Panc1 (cell line): ENCODE measurements at places on chromosomes 12 and 14.

- DNase-seq, result no peak
Observed at GRCh38 chr14:77088645-77089044, 9.4 kb upstream of the CIPC start.

- no peak for DNase-seq
Observed at GRCh38 chr14:100376751-100377171, 53.6 kb downstream of the SLC25A47 start.

DNA sequence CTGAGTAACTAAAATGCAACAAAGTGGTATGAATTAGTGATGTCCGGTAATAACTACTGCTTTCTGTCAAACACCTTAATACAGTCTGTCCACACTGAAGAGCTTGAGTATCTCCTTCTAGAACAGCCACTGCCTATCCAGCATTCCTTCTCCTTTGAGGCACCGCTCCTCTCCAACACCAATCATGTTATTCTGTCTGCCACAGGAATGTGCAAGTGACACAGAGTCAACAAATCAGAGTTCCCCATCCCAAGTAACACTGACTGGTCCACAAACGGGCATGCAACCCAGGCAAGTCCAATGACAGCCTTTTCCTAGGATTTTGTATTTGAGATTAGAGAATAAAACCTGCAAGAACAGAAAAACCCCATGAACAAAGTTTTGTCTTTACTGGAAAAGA is 3.8 kb downstream of the GXYLT1 start:
- DNase-seq, result no peak

DNA sequence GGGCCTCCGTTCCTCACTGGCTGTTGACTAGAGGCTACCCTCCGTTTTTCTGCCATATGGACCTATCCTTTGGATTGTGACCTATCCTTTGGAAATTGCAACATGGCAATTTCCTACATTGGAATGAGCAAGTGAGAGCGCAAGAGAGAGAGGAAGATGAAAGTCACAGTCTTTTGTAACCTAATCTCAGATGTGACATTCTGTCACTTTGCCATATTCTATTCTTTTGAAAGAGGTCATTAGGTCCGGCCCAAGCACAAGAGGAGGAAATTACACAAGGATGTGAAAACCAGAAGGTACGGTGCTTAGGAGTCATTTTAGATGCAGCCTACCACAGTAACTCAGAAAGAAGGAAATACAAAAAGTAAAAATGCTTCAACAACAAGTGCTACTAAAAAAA is 47.3 kb upstream of the SRP54 start:
- no peak for DNase-seq

DNA sequence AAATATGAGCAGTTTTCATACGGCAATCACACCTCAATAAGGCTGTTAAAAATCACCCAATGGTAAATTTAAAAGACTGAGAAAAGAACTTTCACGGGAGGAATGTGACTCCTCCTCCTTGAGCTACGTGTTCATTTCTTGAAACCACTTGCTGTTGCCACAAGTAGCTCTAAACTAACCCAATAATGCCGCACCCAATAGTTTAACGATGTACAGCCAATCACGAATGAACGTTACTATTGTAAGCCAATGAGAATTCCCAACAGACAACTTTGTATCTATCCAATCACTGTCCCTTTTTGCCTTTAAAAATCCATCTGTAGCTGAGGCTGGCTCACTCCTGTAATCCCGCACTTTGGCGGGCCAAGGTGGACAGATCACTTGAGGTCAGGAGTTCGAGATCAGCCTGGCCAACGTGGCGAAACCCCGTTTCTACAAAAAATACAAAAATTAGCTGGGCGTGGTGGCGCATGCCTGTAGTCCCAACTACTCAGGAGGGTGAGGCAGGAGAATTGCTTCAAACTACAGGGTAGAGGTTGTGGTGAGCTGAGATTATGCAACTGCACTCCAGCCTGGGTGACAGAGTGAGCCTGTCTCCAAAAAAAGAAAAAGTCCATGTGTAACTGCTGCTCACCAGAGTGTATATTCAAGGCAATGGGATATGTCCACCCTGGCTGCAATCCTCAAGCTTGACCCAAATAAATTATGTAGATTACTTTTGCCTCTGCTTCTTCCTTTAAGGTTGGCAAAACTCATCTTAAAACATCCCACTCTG is 24.4 kb upstream of the BTBD6 start:
- DNase-seq, result no peak

DNA sequence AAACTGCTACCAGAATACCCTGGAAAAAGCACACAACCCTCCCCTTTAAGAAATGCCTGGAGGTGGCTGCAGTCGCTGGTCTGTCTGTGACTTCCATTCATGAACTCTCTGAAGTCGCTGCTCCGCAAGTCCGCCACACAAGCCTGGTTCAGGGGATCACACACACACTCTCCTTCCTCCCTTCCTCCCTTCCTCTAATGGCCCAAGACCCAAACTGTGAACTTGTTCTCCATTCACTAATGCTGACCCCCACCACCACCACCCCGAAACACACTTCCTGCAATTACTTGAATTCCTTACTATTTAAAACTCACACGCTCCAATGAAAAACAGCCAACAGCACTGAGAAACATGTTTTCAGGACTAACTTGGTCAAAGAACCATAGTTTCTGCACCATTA is 1.0 kb upstream of the LMO3 start:
- no peak for DNase-seq

- no peak for DNase-seq
Observed at GRCh38 chr14:79638672-79639266, 572.5 kb downstream of the DIO2 start.

DNA sequence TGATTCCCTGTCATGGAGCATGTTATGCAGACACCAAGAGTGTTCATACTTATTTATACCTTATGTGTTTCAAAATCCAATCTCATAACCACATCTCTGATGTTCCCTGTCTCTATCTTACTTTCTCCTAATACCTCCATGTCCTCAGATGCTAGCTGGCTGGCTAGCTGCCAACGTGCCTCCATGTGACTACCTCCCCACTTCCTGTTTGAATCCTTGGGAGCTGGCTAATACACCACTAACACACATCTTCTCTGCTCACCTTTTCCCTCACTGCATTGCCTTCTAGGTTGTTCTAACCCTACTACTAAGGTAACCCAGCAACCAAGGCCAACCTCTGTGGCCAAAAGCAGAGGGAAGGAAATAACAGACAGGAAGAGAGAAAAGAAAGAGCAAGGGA is 27.3 kb downstream of the TTC5 start:
- no peak for DNase-seq

DNA sequence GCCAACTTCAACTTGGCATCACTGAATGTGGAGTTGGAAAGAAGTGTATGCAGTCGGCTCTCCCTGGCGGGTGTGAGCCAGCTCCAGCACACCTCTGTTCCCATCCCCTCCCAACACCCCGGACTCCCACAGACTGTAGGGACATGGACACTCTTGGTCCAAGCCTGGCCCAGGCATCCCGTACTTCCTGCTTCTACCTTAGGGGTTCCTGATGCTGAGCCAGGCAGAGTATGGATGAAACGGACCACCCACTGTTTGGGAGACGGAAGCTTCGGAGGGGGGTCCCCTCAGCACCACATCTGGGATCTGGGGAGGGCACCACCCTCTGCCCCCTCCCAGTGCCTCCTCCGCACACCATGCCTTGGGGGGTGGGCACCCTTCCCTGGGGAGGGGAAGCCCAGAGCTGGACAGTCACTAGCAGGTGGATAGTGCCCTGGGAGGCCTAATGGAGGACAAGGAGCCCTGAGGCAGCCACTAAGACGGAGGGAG is 62.0 kb downstream of the LGMN start:
- DNase-seq, result no peak

DNA sequence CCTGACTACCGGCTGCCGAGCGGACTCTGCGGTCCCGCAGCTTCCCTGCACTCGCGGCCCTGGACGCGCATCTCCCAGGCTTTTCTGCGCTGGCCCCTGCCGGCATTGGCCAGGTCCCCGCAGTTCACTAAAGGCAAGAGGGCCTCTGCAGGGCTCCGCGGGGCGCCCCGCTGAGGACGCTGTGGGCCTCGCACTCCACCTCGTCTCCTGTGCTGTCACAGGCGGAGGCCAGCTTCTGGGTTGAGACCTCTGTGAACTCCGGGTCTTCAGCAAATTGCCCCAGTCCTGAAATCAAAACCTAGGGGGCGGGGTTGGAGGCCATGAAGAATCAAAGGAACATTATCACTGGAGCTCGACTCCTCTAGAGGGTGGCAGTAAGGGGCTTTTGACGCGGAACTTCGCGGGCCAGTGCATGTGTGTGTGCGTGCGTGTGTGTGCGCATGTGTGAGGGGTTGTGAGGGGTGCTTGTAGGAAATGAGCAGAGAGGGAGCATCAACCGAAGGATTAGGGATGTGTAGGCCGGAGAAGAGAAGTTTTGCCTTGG is 68.5 kb upstream of the CAPRIN2 start:
- DNase-seq, result no peak

DNA sequence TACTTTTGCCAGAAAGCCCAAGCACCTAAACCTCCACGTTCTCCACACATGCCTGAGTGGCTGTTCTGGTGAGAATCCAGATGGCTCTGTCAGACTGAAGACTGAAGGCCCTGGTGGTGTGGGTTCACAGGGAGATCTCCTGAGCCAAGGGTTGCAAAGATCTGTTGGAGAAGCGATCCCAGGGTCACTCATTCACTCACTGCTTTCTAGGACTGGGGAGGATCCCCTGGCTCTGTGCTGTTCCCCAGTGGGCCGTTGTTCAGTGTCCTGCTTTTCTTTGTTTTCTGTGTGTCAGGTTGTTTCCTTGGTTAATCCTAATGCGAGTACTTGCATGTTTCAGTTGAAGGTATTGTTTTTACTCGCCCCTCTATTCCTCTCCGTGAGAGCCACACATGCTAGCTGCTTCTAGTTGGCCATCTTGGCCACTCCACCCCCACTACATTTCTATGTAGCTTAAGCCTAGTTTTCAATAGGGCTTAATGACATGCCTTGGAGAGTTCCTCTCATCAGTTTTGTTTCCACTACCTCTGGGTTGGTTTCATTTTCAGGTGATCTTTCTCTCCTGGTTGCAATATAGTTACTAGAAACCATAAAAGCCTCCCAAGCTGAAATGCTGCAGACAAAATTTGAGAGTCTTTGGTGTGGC is 144.5 kb upstream of the SLC38A2 start:
- DNase-seq, result no peak

GRCh38 chr12:31323391-31324115 is 2.4 kb downstream of the SINHCAF start:
- DNase-seq, result no peak

GRCh38 chr12:70448371-70448770 is 82.3 kb downstream of the KCNMB4 start:
- DNase-seq, result no peak

DNA sequence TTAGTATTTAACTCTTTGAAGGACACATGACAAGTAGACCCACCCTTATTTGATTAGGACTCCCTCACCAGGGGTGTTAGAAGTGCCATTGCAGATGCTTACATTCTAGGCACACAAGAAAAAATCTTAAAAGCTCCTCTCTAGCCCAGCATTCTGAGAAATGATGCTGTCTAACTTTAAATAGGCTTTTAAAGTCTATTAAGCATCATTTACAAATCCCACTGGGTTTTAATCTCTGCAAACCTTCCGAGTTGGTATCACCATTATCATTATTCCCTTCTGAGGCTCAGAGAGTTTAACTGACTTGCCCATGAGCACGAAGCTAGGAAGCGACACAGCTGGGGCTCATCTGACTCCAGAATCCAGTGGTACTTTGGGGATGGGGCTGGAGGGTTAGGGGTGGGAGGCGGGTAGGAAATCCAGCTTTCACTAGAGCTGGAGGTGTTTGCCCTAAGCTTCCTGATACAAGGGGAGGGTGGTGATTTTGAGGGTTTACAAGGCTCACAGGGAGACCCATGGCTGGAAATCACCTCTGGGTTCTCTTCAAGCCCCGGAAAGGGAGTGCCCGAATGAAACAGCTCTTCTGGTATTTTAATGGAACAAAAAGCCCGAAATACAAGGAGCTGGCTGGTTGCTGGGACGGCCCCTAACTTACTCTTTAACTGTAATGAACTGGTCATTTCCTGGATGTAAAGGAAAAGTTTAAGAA is 109.2 kb upstream of the FUT8 start:
- DNase-seq, result no peak

GRCh38 chr14:76306131-76306530 is 69.8 kb upstream of the ESRRB start:
- no peak for DNase-seq

- no peak for DNase-seq
Observed at GRCh38 chr12:47214771-47215170, 135.0 kb upstream of the AMIGO2 start.

GRCh38 chr12:30794591-30795409 is 40.0 kb upstream of the CAPRIN2 start:
- peak; percentile 96 for DNase-seq

DNA sequence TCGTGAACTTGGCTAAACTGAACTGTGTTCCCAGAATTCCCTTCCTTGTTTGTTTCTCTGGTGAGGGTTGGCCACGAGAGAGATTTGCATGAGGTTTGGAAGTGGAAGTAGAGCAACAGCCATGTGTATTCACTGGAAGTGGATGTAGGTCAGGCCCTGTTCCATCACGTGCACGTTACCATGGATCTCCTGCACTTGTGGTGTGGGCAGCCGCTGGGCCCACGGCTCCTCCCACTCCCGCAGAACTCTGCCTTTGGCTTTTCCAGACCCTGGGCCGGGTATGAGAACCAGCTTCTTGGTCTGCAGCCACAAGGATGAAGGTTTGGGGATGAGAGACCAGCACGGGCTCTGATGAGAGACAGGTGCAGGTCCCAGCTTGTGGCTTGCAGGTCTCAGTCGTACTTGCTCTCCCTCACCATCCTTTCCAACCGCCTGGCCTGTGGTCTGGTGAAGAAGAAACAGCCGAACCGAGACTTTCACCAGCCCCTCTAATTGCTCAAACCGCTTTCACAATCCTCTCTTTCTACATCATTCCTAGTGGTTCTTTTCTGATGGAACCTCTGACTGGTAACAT is 94.9 kb downstream of the DUSP16 start:
- DNase-seq, result no peak

GRCh38 chr14:97924922-97925613 is 1127.9 kb downstream of the VRK1 start:
- DNase-seq, result no peak

GRCh38 chr14:103008768-103009357 is 48.5 kb downstream of the CDC42BPB start:
- no peak for DNase-seq

DNA sequence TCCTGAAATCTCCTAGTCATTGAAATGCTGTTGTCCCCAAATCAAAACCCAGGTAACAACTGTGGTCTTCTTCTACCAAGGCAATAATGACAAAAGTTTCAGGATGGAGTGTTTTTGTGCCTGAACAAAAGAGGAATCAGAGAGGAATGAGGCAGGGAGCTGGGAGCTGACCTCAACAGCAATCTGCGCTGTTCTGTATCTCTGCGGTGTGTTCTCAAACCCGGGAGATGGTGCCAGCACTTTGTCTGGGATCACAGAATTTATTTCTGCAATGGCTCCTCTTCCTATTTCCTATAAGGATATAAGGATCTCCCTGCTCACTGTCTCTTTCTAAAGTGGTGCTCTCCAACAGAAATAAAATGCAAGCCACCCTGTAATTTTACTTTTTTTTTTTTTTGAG is 449 bp upstream of the GLT8D2 start:
- no peak for DNase-seq

DNA sequence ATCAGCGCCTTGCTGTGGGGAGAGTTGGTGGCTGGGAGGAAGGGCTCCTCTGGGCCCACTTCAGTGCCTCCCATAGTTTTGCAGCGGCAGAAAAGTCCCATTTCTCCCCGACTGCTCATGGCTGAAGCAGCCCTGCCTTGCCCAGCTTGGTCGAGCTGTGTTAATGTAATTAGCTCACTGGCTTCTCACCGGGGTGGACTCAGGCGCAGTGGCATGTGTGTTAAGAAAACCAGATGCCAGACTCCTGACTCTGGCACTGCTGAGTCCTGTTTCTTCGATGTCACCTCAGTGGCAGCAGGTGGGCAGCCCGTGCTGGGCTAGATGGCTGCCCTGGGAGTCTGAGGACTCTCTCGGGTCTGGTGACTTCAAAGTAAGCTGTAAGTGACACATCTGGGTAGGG is 47.4 kb downstream of the CHST11 start:
- DNase-seq, result no peak
